ENCODE measurements at places on chromosomes 16 and 17. TPM values are rescaled to one million over a fixed set of nuclear protein-coding genes. Genes with fewer than 3 reads are reported as not detected.

HS3ST3A1 gene
- polyA plus RNA-seq, result not detected

TMEM238L gene
- not detected for polyA plus RNA-seq

GRCh38 chr17:62822080-62822904 lies 14.2 kb upstream of the MARCHF10 start:
- no peak for DNase-seq

MYLK3 gene
- polyA plus RNA-seq, result 63.5 TPM

ACSM5 gene
- polyA plus RNA-seq, result 0.32 TPM

NAA60 gene
- polyA plus RNA-seq, result 33.5 TPM

ADGRG1 gene
- polyA plus RNA-seq, result 19.2 TPM

DNA sequence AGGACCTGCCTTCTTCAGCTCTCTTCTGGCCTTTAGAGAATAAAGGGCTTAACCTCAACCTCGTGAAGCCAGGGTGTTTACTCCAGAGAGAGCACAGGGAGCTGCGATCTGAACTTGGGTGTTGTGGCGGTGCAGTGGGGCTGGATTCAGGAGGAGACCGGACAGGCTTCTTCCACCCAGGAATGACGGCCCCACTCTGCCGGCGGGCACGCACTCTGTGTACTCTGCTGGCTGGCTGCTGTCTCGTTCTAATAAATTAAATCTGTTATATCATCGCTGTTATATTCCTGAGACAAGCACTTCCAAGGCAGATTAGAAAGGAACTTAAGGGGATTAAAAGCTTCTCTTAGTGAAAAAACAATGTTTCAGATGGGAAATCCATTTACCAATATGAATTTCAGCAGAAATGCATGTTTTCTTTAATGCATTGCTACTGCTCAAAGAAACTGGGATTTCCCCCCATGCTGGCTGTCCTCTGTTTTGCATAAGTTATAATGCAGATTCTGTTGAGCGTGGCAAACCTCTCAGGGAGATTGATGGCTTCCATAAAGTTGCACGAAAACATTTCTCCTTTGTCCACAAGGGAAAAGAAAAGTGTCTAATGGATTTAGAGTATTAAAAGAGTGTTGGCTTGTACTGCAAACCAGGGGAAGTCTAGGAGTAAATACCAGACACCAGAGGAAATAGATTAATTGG lies 168.6 kb upstream of the IRX3 start:
- no peak for DNase-seq

DNA sequence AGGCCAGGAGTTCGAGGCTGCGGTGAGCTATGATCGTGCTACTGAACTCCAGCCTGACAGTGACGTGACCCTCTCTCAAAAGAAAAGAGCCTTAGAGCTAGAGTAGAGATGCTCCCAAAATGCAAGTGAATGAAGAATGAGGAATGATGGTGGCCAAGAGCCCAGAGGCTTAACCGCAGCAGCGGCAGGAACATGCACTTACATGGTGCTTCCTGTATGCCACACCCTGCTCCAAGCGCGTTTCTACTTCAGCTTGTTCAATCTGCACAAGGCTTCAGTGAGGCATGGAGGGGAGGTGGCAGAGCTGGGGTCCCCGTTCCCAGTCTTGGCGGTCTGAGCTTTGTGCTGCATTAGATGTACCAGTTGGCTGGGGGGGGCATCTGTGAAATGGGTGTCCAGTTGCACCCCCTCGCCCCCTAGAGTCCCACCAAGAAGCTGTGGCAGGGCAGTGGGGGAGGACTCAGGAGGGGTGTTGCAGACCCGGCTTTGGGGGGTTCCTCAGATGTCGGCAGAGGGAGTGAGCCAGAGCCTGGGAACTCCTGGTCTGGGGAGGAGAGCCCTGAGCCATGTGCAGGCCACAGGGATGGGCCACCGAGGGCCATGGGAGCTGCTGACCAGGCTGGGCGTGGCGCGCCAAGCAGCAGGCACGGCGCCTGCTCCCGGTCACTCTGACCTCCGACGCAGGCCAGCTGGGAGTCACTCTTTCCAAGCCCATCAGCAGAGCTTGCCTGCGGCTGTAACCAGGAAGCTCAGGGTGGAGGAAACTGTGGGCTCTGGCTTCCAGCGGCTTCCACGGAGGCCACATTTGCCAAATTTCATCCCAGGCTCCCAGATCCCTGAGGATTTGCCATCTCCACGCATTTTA lies 260.1 kb downstream of the PARN start:
- peak; percentile 35 for DNase-seq

- no peak for DNase-seq
These were observed 275.7 kb downstream of the WWOX start for GRCh38 chr16:78375055-78375679.

GRCh38 chr17:65278050-65278819 lies 141.1 kb downstream of the RGS9 start:
- peak; percentile 16 for DNase-seq

All from heart right ventricle (tissue), 16 donors.